Stimulated activated CD4-positive, alpha-beta T cell treated with anti-CD3 and anti-CD28 coated beads, Interleukin-2, amount 100 ng/mL, for 48 hours (primary cell): ENCODE measurements at places on chromosomes 1 and 21.

DNA sequence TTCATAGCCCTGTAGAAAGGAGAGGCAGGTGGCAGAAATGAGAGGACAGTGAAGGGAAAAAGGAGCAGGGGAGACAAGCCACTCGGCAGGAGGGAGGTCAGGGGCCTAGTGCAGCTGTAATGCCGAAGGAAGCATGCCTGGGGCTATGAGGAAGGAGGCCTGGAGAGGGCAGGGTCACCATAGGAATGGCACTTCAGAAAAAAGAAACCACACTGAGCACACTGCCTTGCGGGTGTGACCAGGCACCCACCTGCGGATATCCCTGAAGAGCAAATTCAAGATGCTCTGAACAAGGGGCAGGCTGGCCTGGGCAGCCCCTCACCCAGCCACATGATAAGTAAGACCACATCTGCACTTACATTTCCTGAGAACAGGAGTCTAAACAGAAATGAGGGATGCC is 104.7 kb downstream of the JAK1 start:
- no peak for DNase-seq

DNA sequence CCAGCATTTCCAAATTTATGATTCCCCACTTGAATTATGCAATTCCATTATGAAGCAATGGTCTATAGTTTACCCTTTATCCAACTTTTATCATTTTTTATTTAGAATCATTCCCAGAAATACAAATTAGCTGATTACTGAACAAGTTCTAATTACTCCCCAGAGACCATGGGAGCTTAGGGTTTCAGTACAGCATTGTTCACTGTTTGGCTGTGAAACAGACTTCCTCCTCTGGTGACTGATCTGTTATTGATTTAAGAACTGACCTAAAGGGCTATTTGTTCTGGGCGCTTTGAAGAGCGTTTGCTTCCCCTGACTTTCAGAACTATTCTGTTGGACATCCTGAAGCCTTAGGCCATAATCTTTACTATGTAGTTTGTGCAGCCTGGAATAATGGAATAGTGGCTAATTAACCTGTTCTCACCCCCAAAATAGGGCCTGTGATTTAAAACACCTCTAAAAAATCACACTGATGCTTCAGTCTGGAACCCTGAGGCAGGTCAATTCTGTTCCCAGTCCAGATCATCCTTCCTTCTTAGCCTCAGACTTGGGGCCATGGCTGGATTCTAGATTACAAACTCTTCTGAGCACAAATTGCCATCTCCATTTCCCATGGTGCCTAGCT is 58.7 kb downstream of the ALG14 start:
- DNase-seq, result no peak

DNA sequence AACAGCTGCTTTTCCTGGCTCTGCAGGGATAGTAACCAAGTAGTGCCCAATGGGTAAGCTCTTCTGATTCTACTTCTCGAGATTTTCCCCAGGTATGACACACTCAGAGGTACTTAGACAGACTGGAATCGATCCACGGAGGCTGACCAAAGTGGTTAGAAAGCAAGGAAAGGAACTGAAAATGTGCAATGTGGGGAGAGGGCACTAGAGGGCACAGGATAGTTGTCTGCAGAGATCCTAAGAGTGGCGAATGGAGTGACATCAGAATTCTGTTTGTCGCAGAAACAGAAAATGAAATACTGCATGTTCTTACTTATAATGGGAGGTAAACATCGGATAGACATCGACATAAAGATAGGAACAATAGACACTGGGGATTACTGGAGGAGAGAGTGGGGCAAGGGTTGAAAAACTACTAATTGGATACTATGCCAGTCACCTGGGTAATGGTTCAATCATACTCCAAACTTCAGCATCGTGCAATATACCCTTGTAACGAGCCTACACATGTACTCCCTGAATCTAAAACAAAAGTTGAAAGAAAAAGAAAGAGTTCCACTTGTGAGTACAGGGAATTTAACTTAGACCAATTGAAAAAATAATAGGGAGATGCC is 23.3 kb downstream of the CYP2J2 start:
- no peak for DNase-seq

DNA sequence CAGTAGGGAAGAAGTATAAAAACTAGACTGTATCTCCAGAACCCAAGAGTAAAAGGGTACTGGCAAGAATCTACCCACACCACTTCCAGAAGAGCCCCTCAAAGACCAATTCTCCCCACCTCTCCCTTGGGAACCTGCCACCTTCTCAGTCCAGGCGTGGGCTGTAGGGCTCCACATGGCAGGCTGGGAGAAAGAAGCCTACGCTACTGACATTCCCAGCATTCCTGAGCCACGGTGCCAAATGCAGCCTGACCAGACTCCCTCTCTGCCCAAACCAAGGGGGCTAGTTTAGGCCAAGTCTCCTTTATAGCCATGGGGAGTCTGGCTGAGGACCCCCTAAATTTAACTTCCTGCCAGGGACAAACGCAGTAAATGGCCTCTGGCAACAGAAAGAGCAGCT is 2.0 kb downstream of the UBE2Q1 start:
- DNase-seq, result no peak

DNA sequence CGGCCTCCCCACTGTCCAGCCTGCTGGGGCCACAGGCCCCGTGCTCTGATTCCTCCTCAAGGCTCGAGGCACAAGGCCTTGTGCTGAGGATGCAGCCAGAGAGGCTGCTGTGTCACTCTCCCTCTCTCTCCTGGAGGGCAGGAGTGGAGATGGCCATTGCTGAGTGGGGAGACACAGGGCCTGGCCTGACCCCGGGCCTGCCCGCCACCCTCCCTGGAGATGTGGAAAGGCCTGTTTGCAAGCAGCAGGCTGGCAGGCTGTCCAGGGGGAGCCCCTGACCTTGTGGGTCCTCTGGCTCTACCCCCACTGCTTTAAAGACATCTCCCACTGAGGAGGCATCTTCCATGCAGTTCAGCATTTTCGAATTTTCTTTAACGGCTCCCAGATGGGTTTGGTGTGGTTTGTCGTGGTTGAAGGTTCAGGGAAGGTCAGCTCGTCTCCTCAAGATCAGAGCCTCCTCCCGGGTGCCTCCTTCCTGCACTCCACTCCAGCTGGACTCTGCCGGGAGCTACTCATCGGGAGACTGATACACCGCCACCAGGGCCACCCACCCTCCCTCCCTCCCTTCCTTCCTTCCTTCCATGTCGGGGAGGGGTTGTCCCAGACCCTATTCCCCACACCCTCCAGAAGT is 69.1 kb downstream of the SPSB1 start:
- DNase-seq, result no peak

DNA sequence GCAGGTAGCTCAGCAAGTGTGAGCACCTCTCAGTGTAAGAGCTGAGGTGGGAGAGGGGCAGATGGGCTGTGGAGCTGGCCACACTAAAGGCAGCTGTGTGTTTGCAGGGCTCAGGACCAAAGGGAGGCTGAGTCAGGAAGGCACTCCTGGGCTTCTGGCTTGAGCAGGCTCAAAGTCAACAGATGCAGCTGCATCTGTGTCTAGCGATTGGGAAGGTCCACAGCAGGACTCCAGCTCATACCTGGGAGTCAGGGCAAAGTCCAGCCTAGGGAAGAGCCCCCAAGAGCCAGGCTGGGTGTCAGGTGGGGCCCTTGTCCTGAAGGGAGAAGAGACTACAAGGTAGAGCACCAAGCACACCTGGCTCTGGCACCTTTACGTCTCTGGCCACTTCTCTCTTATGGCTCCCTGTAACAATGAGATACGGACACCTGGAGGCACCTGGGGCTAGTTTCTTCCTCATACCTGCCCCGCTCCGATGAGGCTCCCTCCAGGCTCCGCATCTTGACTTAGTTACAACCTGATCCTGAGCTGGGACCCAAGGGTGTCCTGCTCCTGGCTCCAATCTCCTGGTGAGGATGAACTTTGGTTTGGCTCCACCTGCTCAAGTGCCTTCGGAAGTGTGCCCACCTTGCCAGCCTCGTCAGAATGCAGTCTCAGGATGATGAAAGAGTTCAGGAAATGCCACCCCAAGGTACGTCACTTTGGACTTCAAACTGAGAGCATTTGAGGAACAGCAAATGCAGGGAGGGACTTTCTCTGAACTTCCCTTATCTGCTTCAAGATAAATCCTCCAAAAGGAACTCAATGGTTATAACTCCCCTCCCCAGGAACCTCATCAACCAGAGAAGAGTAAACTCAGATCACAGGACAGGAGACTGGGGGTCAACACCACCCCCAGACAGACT is 21.5 kb upstream of the SLC2A1 start:
- no peak for DNase-seq
